Esophagus muscularis mucosa (tissue), 4 donors: ENCODE measurements at places on chromosomes 13 and 19. TPM values are rescaled to one million over a fixed set of nuclear protein-coding genes. Genes with fewer than 3 reads are reported as not detected.

DNA sequence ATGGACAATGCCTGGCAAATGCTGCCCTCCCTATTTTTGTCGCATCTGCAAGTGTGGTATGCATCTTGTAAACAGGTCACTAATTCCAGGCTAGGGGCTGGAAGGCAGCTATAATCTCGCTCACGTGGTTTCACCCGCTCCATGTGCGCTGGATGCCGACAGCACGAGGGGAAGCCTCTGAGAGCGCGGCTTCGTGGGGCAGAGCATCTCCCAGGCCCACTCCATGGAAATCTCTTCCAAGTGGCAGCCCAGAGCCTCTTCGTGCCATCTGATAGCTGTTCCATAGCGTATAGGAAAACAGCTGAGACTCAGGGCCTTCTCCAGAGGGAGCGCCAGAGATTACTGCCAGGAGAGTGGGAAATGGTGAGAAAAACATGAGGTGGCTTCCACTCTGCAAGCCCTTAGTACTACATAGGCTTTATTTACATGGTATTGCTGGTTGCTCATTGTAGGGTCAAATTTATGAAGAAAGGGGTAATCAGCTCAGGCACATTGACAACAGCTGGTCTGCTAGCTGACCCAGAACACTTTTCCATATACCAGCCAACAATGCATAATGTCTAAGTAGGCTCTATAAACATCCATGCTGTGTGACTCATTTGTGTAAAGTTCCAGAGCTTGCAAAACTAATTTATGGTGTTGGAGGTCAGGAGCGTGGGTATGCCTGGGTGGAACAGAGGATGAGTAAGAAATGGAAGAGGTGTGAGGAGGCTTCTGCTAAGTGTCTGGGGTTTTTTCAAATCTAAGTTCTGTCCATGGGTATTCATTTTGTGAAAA lies 165.2 kb downstream of the SHISA2 start:
- no peak overlapping the region for H3K27ac ChIP-seq
- H3K4me3 ChIP-seq, result no peak overlapping the region
- H3K4me1 ChIP-seq, result no peaks in the 10 kb centered on the region

- no peaks in the 10 kb centered on the region for H3K36me3 ChIP-seq
Measured at GRCh38 chr19:42441049-42441445, 1.7 kb downstream of the CXCL17 start.

- H3K27ac ChIP-seq, result no peak overlapping the region
- DNase-seq, result no peak
- H3K4me3 ChIP-seq, result no peak overlapping the region
- no peaks in the 10 kb centered on the region for H3K27me3 ChIP-seq
Measured at GRCh38 chr13:19071161-19071936, 110.3 kb downstream of the TUBA3C start.

DNA sequence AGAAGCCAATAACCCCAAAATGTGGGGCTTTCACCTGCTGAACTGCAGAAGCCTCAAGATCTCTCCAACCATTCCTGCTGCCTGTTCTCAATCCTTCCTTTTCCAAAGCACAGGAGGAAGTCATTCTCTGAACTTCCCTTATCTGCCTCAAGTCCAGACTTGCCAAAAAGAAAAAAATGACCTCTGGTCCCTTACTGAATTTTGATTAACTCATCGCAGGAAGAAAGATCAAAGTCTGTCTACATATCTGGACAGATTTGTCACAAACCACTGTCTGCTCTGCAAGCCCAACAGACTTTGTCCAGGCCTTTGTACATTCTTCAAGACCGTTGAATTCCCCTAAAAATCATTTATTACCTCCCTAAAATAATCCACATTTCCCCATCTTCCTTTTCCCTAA lies 126.5 kb upstream of the NBEA start:
- no peak overlapping the region for H3K27ac ChIP-seq
- no peak overlapping the region for H3K4me3 ChIP-seq
- DNase-seq, result no peak
- no peaks in the 10 kb centered on the region for H3K27me3 ChIP-seq
- no peaks in the 10 kb centered on the region for H3K36me3 ChIP-seq
- H3K4me1 ChIP-seq, result peaks cover 19% of the 10 kb centered on the region

DNA sequence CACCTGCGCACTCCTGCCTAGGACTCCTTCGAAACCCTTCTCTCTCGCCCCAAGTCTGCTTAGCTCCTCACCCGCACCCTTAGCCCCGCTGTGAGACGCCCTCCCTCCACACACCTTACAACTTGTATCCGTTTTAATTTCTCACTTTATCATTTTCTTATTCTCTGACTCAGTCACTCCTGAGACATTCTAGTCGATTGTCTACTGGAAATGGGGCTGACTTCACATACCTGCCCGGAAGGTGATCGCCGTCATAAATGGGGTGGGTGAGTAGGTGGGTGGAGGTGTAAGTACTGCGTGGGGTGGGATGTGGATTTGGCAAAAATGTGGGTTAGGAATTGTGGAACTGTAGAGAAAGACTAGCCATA lies 714 bp downstream of the NDFIP2 start:
- peaks cover 16% of the 10 kb centered on the region for H3K4me1 ChIP-seq
- no peak for DNase-seq
- H3K36me3 ChIP-seq, result no peaks in the 10 kb centered on the region
- H3K4me3 ChIP-seq, result peak overlapping the region; percentile 92

- no peak overlapping the region for H3K27ac ChIP-seq
- H3K36me3 ChIP-seq, result no peaks in the 10 kb centered on the region
- no peak overlapping the region for H3K4me3 ChIP-seq
- H3K4me1 ChIP-seq, result no peaks in the 10 kb centered on the region
Measured at GRCh38 chr13:88979465-88980175, 1308.4 kb downstream of the SLITRK5 start.

CRB3 gene
- not detected for total RNA-seq

ZNF563 gene
- total RNA-seq, result 3.4 TPM

GNG7 gene
- 6.3 TPM for total RNA-seq
